Mesendoderm (in vitro differentiated cells): ENCODE measurements at places on chromosomes 2 and 18.
A peak's percentile ranks its signal among the peaks of the same experiment; 100 is the strongest.

DNA sequence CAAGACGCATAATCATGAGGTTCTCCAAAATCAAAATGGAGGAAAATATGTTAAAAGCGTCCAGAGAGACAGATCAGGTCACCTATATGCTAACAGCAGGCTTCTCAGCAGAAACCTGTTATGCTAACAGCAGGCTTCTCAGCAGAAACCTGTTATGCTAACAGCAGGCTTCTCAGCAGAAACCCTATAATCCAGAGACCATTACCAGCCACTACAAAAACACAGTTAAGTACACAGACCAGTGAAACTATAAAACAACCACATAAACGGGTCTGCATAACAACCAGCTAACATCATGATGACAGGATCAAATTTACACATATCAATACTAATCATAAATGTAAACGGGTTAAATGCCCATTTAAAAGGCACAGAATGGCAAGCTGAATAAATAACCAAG is 1548.4 kb upstream of the TMEFF2 start:
- DNase-seq: peak; percentile 7

DNA sequence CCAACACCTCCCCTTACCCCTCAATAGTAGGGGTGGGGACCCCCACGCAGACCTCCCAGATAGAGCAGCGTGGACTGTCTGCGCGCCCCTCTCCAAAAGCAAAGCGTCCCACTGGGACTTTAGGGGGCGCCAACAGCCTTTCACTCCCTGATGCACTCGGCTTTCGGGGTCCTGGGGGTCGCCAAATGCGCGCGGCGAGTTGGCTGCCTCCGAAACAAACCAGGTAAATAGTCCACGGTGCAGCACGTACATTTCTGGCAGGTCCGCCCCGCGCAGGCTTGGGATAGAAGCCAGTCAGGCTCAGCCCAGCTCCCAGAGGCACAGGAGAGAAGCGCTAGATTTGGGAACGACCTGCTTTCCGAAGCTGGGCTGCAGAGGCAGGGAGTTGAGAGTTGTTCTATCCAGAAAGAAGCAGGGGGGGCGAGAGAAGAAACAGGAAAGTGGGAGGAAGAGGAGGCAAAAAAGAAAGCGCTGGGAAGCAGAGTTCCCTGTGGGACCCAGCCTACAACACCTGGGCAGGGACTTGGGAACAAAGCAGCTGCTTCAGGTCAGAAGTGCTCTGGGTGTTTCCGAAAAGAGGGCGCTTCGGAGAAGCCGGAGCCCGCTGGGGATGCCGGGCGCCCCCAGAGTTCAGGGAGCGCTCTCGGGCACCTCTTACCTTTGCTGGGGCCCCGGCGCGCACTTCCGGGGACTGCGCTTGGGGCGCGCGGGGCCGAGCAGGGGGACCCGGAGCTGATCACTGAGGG is 544 bp downstream of the EVA1A start:
- DNase-seq: peak; percentile 71

GRCh38 chr2:15265889-15266288 is 295.2 kb downstream of the NBAS start:
- no peak for DNase-seq

GRCh38 chr2:216571909-216572513 is 61.2 kb upstream of the IGFBP2 start:
- no peak for DNase-seq

- DNase-seq: no peak
These were observed 58.1 kb upstream of the FOSL2 start for GRCh38 chr2:28334527-28334894.

DNA sequence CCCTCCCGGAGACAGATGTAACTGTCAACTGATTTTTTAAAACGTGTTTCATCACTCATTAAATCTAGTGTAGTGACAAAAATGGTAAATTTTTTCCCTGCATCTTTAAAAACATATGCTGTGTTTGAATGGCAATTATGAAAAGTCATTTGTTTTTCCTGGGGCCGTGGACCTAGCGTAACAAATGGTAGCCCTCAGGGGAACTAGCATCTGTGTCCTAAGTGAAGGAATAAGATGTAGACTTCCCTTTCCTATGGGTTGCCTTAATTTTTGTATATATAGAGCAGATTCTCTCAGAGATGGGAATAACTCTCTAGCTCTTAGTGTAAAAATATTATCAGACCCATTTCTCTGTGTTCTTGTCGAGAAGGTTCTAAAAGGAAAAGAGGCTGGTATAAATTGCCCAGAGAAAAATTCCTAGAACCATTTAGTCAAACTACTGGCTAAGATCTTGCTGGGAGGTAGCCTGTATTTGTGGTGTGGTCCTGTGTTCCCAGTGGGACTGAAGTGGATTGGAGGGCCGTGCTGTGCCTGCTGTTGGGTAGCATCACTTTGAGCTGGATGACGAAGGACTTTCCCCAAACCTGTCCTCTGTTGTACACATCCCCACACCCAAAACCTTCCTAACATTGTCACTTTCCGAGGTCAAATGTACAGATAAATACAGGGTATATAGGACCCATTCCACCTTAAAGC is 85.8 kb downstream of the LIMS1 start:
- no peak for DNase-seq

GRCh38 chr18:28846958-28847357 is 670.0 kb upstream of the CDH2 start:
- DNase-seq: no peak

DNA sequence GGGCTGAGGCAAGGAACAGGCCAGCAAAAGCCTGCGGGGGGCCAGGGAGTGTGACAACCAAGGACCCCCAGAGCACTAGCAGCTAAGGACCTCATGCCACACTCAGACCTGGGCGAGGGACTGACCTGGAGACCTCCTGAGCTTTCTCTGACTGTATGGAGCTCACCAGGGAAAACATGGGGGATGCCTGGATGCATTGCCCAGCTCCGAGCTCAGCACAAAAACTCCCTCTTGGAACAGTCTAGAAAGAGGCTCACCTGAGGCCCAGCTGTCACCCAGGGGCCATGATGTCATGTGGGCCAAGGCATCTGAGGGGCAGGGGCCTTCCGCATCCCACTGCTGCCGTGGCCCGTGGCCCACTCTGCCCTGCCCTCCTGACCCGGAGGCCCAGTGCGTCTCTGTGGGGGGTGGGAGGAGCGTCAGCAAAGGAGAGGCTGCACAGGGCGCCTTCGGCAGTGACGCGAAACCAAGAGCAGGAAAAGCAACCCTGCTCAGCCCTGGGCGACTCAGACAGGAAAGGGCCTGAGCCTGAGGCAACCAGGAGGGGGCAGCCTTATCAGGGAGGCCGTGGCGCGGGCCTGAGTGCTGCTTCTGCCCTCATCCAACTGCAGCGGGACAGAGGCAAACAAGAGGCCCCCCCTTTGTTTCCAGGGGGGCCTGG is 57.3 kb upstream of the ALPP start:
- DNase-seq: peak; percentile 31

DNA sequence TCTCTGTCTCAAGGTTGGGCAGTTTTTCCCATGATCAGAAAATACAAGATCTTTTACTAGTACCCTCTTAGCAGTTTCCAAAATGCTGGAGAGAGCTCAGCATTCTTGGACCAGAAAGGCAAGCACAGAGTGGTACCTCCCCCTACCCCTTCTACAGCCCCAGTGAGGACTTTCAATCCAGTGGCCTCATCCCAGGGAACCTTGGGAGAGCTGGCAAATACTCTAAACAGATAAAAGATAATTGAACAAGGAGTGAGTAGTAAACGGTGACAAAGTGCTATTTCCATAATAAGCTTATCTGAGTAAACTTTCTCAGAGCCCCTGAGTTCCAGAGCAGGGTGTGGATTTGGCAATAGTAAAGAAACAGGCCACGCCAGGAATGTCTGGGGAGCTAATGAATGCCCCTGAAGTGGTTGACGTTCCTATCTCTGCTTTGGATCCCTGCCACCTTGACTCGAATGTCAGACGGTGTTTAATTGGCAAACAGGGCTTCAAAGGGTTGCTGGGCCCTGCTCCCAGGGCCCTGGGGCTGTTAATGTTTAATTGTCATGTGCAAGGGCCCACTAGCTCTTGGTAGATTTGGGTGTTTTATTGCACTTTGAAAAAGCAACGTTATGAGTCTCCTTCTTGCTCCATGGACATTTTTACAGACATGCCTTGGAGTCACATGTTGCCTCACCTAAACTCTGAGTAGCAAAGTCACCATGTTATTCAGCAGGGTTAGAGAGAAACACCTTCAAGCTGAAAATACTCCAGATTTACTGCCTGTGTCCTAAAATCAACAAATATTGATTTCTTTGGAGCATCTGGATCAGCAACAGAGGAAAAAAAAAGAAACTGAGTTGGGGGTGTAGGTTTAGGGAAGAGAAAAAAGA is 239.9 kb downstream of the CYRIA start:
- DNase-seq: peak; percentile 96

- DNase-seq: no peak
These were observed 18.8 kb upstream of the MREG start for GRCh38 chr2:216031960-216032689.

GRCh38 chr2:219071131-219071816 is 10.6 kb upstream of the IHH start:
- DNase-seq: no peak

DNA sequence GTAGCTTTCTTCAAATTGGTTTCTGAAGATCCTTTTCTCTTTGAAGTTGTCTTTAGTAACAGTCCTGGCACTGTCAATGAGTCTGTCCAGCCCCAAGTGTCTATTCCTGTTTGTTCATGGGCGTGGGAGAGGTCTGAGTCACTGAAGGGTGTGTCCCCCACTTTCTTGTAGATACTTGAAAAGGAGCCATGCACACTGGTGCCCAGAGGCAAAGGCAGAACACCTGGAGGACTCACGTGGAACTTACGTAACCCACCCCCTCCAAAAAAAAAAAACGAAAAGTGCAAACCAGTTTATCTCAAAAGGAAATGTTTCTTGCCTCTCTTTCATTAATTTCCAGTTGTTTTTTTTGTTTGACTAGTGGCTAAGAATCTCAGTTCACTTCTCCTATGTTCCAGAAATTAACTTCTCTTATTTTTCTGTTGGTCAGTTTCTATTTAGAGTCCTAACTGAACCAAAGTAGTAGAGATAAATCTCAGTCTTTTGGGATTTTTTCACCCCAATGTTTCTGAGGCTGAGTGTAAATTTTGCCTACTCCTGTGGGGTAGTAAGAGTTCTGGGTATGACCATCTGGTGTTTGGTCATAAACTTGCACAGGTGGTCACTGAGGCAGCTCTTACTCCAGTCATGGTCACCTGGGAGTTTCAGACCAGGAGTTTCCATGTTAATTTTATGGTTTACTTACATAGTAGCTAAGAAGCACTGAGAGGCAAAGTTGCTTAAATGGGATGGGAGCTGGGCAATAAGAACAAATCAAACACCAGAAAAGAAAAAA is 54.9 kb downstream of the DSC3 start:
- DNase-seq: no peak

DNA sequence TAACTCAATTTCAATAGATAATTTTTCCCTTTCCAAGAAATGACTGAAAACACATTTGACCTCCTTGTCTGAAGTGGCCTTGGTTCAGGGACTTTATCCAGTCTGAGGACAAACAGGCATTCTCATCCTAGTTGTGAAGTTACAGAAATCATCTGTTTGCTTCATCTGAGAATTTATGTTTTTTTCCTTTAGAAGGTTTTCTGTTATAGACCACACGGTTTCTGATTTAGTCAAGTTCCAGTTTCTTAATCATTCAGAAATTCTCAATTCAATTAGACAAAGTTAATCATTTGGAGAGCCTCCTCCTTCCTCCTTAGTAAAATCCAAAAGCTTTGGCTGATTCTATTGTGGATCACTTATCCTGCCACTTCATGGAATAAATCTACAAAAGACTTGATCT is 60.9 kb downstream of the ICOS start:
- no peak for DNase-seq

- no peak for DNase-seq
These were observed 50.6 kb upstream of the STAT1 start for GRCh38 chr2:191064590-191064989.

- no peak for DNase-seq
These were observed 284.7 kb downstream of the LRRTM1 start for GRCh38 chr2:80019571-80020460.

GRCh38 chr2:66435549-66435875 is 587 bp downstream of the MEIS1 start:
- peak; percentile 25 for DNase-seq

GRCh38 chr2:61220768-61221167 is 58.8 kb downstream of the C2orf74 start:
- no peak for DNase-seq

- peak; percentile 32 for DNase-seq
These were observed 17.7 kb upstream of the CYP1B1 start for GRCh38 chr2:38093527-38094165.

- DNase-seq: peak; percentile 97
These were observed 16.8 kb upstream of the HES6 start for GRCh38 chr2:238256594-238257104.

- no peak for DNase-seq
These were observed 81.9 kb upstream of the MAPRE2 start for GRCh38 chr18:34959211-34959829.

DNA sequence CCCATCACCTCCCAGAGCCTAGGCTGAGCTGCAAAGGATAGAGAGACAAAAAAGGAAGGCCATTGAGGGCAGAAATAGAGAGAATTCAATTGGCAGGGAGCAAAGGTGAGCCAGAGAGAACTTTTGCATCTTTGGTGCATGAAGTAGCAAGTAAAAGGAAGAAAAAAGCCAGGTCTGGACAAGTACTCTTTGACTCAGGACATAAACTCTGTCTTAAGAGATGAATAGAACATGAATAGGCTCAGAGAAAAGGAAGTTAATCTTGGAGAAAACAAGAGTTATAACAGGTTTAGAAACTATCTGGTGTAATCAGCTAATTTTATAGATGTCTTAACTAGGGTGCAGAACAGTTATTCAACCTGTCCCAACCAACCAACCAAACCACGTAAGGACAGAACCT is 95.2 kb downstream of the CNTNAP5 start:
- DNase-seq: no peak

DNA sequence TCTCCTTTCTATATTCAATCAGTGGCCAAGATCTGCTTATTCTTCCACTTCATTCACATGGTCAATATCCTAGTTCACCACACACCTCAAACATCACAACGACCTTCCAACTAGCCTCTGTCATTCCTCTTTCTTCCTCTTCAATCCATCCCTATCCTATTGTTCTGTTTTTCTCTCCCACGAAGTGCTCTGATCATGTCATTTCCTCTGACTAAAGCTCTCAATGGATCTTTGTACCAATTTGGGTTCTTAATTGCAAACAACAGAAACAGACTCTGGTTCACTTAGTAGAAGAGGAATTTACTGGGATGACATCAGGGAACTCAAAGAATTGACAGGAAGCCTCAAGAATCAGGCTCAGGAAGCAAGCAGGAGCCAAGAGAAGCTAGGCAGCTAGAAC is 23.5 kb downstream of the WNT10A start:
- DNase-seq: no peak
